Dermis microvascular lymphatic vessel endothelial cell (primary cell): ENCODE measurements at places on chromosomes 4 and X.

GRCh38 chr4:81449015-81449414 lies 22.7 kb downstream of the RASGEF1B start:
- no peak for DNase-seq

DNA sequence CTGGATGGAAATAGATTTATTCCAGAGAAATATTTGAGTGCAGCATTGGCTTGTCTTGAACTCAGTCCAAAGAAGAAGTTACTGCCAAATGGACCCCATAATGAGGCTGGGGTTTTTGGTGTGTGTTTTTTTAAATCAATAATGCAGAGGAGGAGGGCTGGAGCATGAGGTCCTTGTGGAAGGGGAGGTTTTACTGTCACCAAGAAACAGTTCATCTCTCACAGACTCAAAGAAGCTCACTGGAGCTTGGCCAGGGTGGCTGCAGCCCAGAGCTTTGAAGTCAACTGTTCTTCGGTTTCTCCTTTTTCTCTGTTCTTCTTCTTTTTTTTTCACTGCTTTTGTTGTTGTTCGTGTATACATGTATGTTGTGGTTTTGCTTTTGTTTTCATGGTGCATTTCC lies 377.7 kb downstream of the FBXW7 start:
- no peak for DNase-seq

GRCh38 chr4:137649711-137650450 lies 117.6 kb upstream of the PCDH18 start:
- DNase-seq: no peak

GRCh38 chrX:48890934-48891401 lies 6.6 kb downstream of the TIMM17B start:
- no peak for DNase-seq

DNA sequence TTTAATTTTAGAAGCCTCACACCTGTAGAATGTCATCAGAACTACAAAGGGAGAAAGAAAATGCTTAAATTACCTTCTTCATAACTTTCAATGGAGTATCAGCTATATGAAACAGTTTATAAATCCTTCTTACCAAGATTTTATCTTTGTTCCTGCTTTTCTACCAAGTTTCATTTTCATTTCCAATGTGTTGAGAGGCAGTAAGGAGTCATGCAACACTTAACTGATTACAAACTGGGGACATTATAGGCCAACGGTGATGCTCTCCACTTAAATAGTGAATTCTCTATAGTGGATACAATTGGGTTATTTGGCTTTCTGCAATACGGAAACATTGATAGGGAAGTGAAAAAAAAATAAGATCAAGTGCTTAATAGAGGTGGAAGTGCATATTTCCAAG lies 145.2 kb upstream of the FTHL17 start:
- no peak for DNase-seq

DNA sequence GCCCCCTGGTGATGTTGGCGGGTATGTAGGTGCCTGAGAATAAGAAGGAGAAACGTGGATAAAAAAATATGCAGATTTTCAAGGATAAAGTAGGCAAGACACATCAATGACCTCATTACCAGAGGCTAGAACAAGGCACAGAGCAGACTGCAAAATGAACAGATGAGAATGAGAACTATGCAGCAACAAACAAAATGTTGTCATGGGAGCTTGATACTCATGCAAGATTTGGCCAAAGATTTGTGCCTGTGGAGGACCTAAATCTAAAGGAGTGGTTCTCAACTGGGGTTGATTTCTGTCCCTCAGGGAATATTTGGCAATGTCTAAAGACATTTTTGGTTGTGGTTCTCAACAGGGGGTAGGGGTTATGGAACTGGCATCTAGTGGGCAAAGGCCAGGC lies 177.3 kb downstream of the FRMPD4 start:
- no peak for DNase-seq
